ENCODE measurements at places on chromosomes 4 and X. TPM values are rescaled to one million over a fixed set of nuclear protein-coding genes. Genes with fewer than 3 reads are reported as not detected.

CXCL13 gene
- polyA plus RNA-seq = 0.26 TPM

TRIM75 gene
- not detected for polyA plus RNA-seq

MRFAP1L1 gene
- polyA plus RNA-seq = 91.0 TPM

MAOB gene
- 12.6 TPM for polyA plus RNA-seq

SCML2 gene
- polyA plus RNA-seq = 2.1 TPM

CCKAR gene
- polyA plus RNA-seq = not detected

NDST3 gene
- polyA plus RNA-seq = not detected

P2RY8 gene
- 1.0 TPM for polyA plus RNA-seq

PCSK1N gene
- polyA plus RNA-seq = 0.43 TPM

UGT2B15 gene
- not detected for polyA plus RNA-seq

SPATA18 gene
- polyA plus RNA-seq = 6.4 TPM

GRIPAP1 gene
- 37.2 TPM for polyA plus RNA-seq

LEF1 gene
- polyA plus RNA-seq = 0.15 TPM

TADA2B gene
- polyA plus RNA-seq = 6.5 TPM

FRMPD3 gene
- not detected for polyA plus RNA-seq

FAM9C gene
- polyA plus RNA-seq = not detected

NAA11 gene
- polyA plus RNA-seq = not detected

SRPX2 gene
- polyA plus RNA-seq = 20.5 TPM

BMPR1B gene
- 1.0 TPM for polyA plus RNA-seq

PPP1R2C gene
- polyA plus RNA-seq = not detected

POF1B gene
- polyA plus RNA-seq = 8.6 TPM

ERAS gene
- 0.69 TPM for polyA plus RNA-seq

ARHGAP36 gene
- polyA plus RNA-seq = not detected

TEX13B gene
- not detected for polyA plus RNA-seq

SLC7A11 gene
- 0.20 TPM for polyA plus RNA-seq

KCTD8 gene
- polyA plus RNA-seq = not detected

ZC4H2 gene
- polyA plus RNA-seq = 5.4 TPM

ARHGEF38 gene
- not detected for polyA plus RNA-seq

CLDN22 gene
- not detected for polyA plus RNA-seq

HTATSF1 gene
- 32.3 TPM for polyA plus RNA-seq

PRKG2 gene
- polyA plus RNA-seq = 2.5 TPM

SASH3 gene
- 0.90 TPM for polyA plus RNA-seq

OPRPN gene
- not detected for polyA plus RNA-seq

DKK2 gene
- 0.87 TPM for polyA plus RNA-seq

H2AZ1 gene
- polyA plus RNA-seq = 128 TPM

AKAP4 gene
- not detected for polyA plus RNA-seq

CCNB3 gene
- polyA plus RNA-seq = not detected

HSFX2 gene
- 1.4 TPM for polyA plus RNA-seq

SLC10A4 gene
- 0.13 TPM for polyA plus RNA-seq

F8A3 gene
- polyA plus RNA-seq = 1.7 TPM

BEND4 gene
- polyA plus RNA-seq = not detected

STOX2 gene
- polyA plus RNA-seq = 0.51 TPM

ANXA3 gene
- polyA plus RNA-seq = 5.0 TPM

CHIC1 gene
- polyA plus RNA-seq = 2.8 TPM

SPACA5 gene
- polyA plus RNA-seq = not detected

AMBN gene
- polyA plus RNA-seq = not detected

KDR gene
- 0.46 TPM for polyA plus RNA-seq

PIM2 gene
- polyA plus RNA-seq = 5.1 TPM

SLC34A2 gene
- 0.50 TPM for polyA plus RNA-seq

ASMT gene
- polyA plus RNA-seq = 6.9 TPM

SHROOM4 gene
- polyA plus RNA-seq = 0.38 TPM

DDX53 gene
- not detected for polyA plus RNA-seq

NUP62CL gene
- polyA plus RNA-seq = not detected

CXCL11 gene
- 0.46 TPM for polyA plus RNA-seq

Measured in aorta (tissue), 5 donors.